ENCODE measurements at places on chromosomes 5 and 9.

- DNase-seq = no peak
Observed at GRCh38 chr5:177354711-177355110, 3.0 kb upstream of the RGS14 start.

DNA sequence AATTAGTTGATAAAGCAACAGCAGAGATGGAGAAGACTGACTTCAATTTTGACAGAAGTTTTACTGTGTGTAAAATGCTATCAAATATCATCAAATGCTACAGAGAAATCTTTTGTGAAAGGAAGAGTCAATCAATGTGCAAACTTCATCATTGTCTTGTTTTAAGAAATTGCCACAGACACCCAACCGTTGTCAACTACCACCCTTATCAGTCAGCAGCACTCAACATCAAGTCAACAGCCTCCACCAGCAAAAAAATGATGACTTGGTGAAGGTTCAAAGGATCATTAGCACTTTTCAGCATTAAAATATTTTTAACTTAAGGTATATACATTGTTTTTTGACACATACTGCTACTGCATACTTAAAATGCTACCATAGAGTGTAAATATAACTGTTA, 888.8 kb downstream of the CDH18 start:
- no peak for DNase-seq

- DNase-seq = no peak
Observed at GRCh38 chr9:96203867-96204501, 98.0 kb downstream of the HSD17B3 start.

GRCh38 chr5:111135946-111136345, 43.8 kb downstream of the WDR36 start:
- DNase-seq = no peak

GRCh38 chr5:53607886-53608285, 47.4 kb downstream of the NDUFS4 start:
- DNase-seq = no peak

DNA sequence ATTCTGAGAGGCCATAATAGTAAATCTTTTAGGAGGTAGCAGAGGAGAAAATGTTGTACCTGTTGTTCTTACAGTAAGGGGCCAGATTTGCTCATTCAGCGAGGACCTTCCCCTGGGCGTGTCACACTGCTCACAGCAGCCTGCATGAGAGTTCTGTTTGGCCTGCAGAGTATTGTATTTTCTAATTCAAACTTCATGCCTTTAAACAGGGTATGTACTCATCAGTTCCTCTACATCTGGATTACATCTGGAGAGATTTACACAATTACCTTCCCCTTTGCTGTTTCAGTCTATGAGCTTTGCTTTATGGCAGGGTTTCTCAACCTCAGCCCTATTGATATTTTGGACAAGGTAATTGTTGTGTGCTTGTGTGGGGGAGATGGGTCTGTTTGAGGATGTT, 170.9 kb upstream of the STK32A start:
- DNase-seq = no peak

DNA sequence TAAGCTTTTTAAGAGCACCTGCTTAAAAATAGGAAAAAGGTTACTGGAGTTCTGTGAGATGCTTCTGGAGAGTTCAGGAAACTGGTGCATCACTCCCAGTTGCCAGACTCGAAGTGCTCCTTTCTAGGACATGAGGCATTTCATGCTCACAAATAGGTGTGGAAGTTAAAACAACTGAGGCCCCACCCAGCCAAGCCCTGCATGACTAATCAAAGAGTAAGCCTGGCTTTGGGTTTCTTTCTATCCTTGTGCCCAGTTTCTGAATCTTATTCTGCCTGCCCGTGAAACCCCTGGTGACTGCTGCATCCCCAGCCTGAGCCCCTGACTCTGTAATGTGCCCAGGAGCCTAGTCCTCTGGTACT, 7.7 kb downstream of the SPINK9 start:
- no peak for DNase-seq

DNA sequence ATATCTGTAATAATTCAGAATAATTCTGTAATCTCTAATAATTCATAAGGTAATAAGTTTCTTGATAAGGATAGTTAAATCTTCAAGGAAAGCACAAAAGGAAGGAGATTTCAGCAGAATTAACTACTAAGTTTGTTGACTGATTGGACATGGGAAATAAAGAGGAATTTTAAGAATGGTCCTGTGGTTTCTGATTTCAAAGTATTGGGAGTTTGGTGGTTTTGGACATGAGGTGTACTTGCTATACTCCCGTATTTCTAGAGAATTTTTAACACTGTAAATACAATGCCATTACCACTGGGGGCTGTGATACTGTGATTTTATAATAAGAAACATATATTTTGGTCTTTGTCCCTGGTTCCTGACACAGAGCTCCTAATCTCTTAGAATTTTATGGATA, 123.9 kb downstream of the UNC13B start:
- no peak for DNase-seq

Data from large intestine (tissue), 12 donors.